Motor neuron (in vitro differentiated cells): ENCODE measurements at places on chromosomes 5 and 9.

- no peak for ATAC-seq
These were observed 371.4 kb downstream of the SEMA5A start for GRCh38 chr5:9174446-9174845.

DNA sequence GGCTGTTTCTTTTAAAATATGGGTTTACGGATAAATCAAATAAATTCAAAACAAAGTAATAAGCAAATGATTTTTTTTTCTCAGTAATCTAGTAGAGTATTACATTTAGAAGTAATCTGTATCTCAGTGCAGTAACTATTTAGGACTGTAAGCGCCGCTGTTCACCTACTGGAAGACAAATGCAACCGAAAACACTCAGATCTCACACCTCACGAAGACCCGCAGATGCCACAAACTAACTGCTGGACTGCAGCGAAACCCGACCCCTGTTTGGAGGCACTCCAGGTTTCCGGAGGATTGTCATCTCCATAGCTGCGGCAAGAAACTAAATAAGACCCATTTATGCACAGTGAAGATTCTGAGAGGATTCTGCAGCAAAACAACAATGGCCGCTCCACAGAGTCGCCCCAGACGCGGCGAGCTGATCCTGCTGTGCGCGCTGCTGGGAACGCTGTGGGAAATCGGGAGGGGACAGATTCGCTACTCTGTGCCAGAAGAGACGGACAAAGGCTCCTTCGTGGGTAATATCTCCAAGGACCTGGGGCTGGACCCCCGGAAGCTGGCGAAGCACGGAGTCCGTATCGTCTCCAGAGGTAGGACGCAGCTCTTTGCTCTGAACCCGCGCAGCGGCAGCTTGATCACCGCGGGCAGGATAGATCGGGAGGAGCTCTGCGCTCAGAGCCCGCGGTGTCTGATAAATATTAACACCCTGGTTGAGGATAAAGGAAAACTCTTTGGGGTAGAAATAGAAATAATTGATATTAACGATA, at the start of gene PCDHGA8:
Gene PCDHGA8, plus strand, starts transcription at position 205 of the 770 bp plus-strand sequence. Its CDS starts 181 bp downstream, at position 386.
- no peak for ATAC-seq

- no peak for ATAC-seq
These were observed 313.1 kb upstream of the PIK3R1 start for GRCh38 chr5:67902497-67902830.

DNA sequence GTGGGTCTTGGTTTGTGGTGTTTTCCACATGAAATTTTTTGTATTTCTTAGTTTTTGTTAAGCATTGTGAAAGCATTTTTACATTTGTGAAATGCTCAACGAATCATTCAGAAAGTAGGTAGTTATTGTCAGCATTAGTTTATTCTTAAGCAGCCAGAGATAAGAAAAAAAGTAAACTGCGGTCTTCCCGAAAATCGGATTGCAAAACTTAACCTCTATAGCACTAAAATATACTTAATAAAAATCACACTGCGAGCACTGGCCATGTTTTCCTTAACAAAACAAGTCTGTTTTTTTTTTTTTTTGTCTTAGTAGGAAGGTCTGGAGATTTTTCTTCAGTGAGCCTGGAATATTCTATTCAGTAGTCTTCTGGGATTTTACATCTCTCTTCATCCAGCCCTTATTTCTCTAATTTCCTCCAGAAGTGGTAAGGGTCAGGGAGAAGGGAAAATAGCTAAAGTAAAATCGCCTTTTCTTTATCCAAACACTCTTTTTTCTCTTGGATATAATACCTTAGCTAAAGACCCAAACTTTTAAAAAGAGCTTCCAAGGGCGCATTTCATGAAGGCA, 289.9 kb downstream of the DMAC1 start:
- ATAC-seq = no peak

GRCh38 chr5:161372682-161373344, 173.7 kb downstream of the GABRB2 start:
- ATAC-seq = no peak

DNA sequence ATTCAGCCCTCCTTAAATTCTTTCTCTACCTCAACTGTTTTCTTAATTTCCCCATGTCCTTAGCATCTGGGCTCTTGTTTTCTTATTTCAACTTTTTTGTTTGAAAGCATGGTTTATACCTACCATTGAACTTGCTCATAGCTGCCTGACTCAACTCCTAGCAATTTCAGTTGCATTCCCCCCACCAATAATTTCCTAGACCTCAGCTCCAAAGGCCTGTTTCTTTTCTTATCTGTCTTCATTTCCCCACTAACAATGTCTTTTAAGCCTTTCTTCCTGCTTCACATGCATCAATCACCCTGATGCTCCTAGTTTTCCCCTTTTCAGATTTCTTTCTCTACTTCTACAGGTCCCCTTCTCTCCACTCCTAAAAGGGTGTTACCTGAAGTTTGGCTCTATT, 129.7 kb upstream of the PDE4D start:
- no peak for ATAC-seq

GRCh38 chr9:18874069-18874468, 158.9 kb downstream of the SAXO1 start:
- no peak for ATAC-seq

DNA sequence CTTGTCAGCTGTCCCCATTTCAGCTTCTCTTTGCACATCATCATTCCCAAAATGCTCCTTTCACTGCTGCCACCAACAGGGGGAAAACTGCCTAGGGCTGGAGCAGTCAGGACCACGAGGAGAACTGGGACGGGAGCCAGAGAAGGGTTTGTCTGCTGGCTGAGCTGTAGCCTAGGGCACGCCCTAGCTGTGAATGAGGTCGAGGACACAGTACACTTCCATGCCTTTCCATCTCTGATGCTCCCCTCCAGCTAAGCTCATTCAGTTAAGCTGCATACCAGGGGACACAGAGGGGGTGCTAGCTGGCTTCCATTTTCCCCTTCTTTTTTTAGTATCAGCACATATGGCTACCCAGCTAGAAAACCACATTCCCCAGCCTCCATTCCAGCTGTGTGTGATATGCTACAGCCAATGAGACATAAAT, 64.7 kb downstream of the STK10 start:
- peak; percentile 100 for ATAC-seq

DNA sequence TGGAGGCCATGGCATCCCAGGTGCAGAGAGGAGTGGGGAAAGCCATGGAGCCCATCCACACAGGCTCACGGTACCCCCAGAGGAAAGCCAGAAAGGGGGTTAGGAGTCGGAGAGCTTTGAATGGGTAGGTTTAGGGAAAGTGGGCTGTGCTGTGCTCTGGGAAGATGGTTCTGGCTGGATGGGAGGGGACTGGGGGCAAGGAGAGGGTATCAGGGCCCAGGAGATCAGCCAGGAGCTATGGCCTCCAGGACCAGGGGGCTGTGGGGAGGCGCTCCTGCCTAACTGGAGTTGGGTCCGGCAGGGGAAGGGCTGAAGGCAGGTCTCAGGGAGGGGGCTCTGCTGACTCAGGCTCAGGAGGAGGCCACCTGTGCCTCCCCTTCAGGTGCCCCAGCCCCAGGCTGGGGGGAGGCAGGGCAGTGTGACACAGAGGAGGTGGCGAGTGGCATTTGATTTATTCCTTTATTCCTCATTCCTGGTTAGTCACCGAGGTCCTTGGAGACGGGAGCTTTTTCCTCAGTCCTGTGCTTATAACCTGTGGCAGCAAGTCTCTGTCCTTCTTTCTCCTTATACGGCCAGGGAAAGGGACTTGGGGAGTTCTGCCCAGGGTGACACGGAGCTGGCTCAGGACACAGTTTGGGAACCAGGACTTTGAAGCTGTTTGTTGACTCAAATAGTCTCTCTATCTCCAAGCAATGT, 60.8 kb downstream of the TSTD2 start:
- no peak for ATAC-seq

DNA sequence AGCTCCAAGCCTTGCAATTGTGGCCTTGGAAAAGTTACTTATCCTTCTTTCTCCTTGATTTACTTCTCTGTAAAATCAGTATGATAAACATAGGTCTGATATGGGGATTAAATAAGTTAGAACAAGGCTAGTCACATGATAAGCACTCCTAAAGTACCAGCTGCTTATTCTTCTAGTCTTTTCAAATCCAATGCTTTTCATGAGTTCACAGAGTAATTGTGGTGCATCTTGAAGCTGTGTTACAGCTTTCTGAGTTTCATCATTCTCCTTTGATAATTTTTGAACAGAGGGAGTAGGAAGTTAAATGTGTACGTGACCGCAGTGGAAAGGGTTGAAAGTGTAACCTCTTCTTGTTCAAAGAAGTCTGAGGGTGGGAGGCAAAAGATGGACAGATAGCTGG, 38.8 kb upstream of the CCDC112 start:
- ATAC-seq = no peak

DNA sequence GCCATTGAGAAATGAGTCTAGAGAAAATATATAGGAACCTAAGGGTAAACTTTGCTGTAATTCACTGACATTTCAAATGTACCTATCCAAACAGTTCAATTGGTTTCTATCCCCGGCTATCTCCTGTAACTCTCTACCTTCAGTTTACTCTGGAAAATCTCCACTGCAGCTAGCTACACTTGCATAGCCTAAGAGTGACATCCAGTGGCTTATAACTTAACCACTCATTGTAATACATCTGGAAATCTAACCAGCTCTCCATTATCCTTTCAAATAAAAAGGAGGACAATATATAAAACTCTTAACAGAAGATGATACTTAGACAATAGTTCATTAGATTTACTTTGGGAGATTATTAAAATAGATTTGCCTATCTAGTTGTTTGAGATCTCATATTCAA, 35.3 kb upstream of the SPDL1 start:
- ATAC-seq = no peak

- peak; percentile 23 for ATAC-seq
These were observed 151.0 kb upstream of the SLC24A2 start for GRCh38 chr9:19939734-19940278.

GRCh38 chr5:53924392-53924791, 364.0 kb downstream of the NDUFS4 start:
- no peak for ATAC-seq

- peak; percentile 80 for ATAC-seq
These were observed 29.0 kb upstream of the CCNG1 start for GRCh38 chr5:163408311-163408923.

DNA sequence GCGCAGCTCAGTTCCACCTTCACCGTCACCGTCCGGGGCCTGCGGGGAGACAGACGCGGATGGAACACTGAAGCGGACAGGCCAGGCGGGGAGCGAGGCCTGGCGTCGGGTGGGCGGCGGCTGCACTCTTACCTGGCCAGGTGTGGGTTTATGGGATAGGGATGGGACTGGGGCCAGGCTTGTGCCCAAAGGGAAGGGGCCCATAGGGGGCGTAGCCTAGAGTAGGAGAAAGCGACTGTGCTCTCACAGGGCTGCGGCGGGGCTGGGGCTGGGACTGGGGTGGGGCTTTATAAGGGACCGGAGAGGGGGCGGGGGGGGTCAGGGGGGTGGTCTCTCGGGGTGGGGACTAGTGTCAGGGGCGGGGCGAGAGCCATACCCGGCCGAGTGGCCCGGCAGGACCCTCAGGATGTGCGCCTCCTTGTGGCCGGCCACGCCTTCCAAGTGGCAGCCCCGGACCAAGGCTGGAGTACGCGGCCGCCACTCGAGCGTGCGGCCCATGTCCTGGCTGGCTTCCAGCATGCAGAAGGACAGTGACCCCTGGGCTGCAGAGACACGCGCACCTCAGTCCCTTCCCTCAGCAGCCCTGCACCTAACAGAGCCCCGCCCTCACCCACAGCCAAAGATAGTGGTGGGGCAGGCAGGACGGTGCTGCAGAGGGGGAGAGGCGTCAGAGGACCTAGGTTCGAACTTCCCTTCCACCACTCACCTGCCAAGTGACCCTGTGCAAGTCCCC, 22.8 kb downstream of the FPGS start:
- no peak for ATAC-seq

DNA sequence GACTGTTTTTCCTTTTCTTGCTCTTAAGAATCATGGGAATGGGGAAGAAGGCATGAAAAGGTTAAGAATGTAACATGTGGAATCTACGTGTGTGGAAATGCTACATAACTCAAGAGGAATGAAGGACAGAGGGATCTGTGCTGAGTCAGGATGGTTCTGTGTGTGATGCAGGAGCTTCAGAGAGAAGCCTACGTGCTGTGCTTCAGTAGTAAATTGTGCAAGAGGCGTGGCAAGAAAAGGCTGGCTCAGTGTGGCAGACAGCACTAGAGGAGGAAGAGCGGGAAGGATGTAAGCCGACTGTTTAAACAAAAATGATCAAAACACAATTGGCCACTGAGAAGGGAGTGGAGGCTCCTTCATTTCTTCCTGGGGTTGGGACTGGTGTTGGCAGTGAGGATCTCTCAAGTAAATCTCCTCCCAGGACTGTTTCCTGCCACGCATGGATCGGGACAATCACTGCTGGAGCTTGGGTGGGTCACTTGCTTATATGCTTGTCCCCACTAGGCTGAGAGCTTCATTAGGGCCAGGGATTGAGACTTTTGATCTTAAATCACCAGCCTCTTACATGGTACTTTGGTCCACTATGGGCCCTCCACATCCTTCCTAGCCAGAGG, 59.4 kb upstream of the BASP1 start:
- no peak for ATAC-seq

DNA sequence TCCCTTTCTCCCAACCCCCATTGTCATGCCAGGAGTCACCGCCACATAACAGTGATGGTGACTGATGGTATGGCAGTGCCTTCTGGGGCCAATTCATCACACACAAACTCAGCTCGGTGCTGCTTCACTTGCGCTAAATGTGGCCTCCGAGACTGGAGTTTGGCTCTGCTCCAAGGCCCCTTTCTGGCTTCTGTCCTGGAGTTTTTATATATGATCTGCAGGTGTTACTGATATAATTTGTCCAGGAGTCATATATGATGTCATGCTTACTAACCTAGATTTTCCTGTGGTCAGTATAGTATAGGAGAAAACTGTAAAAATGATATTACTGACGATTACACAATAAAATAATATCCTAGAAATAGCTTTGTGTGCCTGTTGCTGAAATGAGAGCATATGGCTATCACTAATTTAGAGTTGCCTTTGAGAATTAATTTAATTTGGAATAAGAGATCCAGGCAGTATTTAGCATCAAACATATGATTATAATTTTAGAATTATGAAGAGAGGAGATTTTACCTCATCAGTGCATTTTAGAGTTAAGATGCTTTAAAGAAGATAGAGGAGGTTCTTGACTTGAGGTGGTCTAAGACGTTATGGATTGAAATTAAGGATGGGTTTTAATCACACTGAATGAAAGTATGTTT, 334.1 kb upstream of the CD180 start:
- no peak for ATAC-seq

DNA sequence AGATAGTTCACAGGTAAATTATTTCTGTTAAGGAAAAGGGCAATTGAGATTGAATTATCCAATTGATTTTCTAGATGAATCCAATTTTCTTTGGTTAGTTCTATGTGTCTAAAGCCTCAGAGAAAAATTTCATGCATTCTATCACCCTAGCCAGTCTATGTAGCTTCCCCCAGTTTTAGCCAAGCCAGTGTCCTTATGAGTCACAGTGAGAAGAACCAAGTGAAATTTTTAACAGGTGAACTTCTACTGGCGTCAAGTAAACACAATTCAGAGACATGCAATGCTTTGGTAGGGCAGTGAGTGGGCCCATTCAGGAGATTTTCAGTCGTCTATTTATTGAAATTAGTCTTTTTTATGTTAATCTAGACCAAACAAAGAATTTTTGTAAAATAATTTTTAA, 1077.4 kb upstream of the ARRDC3 start:
- no peak for ATAC-seq

- ATAC-seq = no peak
These were observed 1062.6 kb downstream of the NR2F1-AS1 start for GRCh38 chr5:92518318-92518904.

- ATAC-seq = peak; percentile 20
These were observed 717.0 kb downstream of the PRELID2 start for GRCh38 chr5:145118127-145118526.
